HS-27A (cell line): ENCODE measurements at places on chromosomes 11 and 22.

GRCh38 chr11:27873664-27874063 lies 173.4 kb upstream of the BDNF start:
- no peak for DNase-seq

- DNase-seq: no peak
Observed at GRCh38 chr11:65945941-65946558, 770 bp downstream of the TSGA10IP start.

- DNase-seq: no peak
Observed at GRCh38 chr22:35524966-35525686, 15.5 kb upstream of the RASD2 start.

GRCh38 chr22:40618400-40618799 lies 18.1 kb downstream of the MRTFA start:
- no peak for DNase-seq
